ENCODE measurements at places on chromosomes 12 and 14.

DNA sequence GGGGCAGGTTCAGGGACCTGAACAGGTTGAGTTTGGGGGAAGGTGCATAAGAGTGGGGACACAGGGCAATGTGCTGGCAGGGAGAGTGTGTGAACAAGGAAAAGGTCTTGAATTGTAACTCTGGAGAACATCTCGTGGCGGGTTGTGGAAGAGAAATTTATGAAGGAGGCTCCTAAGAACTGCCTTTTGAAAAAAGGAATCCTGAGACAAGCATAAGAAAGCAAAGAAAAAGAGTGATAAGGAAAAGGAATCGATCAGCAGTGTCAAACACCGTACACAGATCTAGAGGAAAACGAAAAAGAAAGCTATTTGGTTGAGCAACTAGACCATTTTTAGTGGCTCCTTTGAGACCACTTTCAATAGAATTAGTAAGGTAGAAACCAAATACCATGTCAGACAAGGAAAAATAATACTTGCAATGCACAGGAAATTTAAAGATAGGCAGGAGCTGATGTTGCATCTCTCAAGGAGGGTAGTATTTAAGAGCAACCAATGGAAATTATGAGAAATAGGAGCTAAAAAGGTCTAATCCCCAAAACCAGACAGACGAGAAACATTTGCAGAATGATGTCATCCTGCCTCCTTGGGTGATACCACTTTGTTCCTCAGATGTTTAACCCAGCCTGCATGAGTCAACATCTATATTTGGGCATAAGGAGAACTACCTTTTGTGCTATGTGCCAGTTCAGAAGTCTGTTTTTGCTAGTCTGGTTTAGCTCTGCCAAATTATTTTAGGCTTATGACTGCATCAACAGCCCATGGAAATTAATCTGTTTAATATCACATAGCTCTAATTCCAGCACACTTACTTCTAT lies 64.5 kb upstream of the STK38L start:
- peak; percentile 28 for DNase-seq

- no peak for DNase-seq
These were observed 291.1 kb upstream of the CLEC14A start for GRCh38 chr14:38546932-38547551.

DNA sequence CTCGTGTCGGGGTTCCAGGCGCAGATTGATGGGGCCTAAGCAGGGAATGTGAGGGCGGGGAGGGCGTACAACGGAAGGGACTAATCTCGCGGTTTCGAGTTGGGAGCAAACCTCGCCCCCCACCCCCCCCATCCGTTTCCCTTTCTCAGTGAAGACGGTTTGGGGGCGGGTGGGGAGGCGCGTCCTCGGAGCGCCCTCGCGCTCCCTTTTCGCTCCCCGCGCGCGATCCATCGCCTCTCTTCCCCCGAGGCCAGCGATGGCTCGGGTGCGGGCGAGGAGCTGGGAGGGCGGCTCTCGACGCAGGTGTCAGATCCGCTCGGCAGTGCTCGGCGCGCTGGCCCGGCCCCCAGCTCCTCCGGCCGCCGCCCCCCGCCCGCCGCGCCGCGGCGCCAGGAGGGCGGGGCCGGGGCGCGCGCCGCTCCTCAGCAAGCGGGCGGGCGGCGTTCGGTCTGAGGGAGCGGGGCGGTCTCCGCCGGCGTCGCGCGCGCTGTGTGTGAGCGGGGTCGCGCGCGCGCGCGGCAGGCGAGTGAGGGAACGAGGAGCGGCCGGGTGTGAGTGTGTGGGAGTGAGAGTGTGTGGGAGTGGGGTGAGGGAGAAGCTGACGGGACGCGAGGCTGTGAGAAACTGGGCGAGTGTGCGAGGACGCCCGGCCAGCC lies at the start of gene RIMKLB:
Gene RIMKLB (plus strand): TSS at position 516 of the 656 bp plus-strand sequence. CDS start 15,876 bp downstream, outside the sequence.
- peak; percentile 80 for DNase-seq

DNA sequence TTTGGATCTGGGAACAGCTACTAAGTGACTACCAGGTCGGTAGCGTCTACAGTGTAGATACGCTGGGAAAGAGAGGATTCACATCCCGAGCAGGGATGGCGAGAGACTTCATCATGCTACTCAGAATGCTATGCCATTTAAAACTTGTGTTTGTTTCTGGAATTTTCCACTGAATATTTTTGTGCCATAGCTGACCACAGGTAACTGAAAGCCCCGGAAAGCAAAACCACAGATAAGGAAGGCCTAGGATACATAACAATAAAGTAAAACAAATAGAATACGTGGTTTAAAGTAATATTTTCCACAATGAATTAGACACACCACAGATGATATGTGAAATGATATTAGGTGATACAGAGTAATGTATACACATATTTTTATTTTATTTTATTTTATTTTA lies 7.9 kb upstream of the HCAR1 start:
- DNase-seq: no peak

- DNase-seq: peak; percentile 62
These were observed 136.1 kb upstream of the WSCD2 start for GRCh38 chr12:107992870-107993451.

DNA sequence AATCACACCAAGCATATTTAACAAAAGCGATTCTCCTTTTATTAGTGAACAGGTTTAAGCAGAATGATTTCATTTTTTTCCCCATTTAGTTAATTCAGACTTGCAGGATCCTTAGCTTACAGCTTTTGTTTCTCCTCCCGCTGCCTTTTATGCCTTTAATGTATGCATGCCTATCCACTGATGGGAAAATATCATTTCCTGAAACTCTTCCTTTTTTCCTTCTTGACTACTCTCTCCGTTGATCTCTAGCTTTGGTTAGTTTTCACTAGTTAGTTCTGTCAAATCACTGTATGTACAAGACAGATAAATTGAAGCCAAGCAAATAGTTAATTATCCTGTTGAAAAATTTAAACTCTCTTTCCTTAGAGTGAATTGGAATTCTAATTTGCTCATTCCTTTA lies 26.3 kb downstream of the NKX2-1 start:
- DNase-seq: no peak

DNA sequence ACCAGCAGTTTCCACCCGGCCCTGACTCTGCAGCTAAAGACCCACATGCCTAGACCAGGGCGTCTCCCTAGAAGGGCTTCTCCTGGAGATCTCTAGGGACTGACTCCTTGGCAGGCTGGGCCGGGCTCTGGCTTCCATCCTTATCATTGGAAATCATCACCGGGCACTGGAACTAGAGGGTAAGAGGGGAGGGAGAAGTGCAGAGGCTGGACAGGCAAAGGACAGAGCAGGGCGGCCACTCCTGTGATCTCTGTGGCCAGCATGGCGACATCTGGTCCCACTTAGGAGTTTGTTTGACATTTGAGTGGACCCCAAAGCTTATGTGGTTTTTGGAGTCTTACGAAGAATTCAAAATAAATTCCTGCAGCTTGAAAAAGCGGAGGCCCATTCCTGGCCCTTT lies 7.1 kb downstream of the LTBP2 start:
- no peak for DNase-seq

GRCh38 chr12:98453070-98453469 lies 62.3 kb upstream of the TMPO start:
- no peak for DNase-seq

DNA sequence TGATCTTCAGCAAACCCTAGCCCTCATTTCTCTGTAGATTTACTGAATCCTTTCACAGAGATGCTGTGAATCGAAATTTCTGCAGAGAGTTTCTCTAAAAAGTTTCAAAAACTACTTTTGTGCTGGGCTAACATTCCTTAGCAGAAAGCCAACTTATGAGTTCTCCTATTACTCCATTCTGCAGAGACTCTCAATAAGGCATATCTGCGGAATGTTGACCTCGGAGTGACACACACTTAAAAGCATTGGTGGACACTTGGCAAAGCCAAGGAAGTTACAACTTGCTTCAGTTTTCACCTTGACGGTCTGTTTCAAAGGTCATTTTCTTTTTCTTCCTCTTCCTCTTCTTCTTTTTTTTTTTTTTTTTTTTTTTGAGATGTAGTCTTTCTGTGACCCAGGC lies 75.8 kb downstream of the WIF1 start:
- no peak for DNase-seq

DNA sequence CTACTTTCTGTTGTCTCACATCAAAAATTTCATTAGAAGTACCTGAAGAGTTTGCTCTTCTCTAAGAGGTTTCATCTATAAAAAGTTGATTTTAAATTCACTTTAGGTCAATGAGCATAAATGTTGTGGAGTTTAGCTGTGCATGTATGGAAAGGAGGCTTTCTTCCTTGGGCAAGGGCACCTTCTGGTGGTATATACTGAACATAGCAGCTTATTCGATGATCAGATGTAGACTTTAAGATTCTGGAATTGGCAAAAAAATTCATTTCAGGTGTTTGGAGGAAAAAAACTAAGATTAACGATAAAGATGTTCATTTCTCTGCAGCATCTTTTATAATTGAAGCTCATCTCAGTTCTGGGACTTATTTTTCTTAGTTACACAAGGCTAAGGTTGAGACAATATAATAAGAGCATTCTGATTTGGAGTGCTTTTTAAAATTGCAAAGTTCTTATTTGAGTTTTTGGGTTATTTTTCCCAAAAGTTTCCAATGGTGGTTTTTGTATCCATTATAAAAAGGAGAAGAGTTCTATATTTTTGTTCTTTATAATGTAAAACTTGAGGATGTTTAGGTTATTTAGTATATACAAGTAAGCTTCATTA lies 46.8 kb downstream of the TMEM117 start:
- DNase-seq: peak; percentile 46

DNA sequence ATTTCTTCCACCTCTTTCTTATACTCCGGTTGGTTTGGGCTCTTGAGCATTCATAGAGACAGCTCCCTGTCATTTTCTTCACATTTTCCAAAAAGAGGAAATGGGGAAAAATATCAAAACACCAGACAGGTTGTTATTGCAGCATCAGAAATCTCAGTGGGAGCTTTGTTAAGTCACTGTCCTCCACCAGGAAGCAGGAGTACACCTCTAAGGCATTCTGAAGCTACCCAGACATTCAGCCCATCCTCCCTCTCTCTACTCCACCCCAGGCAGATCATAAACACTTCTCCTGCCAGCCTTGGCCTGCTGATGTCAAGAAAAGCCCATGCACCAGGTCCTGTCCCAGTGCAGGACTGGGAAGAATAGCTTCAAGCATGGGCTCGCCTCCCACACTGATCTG lies 1198.3 kb downstream of the VRK1 start:
- no peak for DNase-seq

- DNase-seq: no peak
These were observed 56.8 kb downstream of the SDR9C7 start for GRCh38 chr12:56877195-56878009.

GRCh38 chr12:47085815-47086252 lies 6.1 kb upstream of the AMIGO2 start:
- DNase-seq: no peak

- no peak for DNase-seq
These were observed 164.2 kb downstream of the CALM1 start for GRCh38 chr14:90560991-90561390.

GRCh38 chr12:1583421-1584078 lies 10.8 kb downstream of the FBXL14 start:
- peak; percentile 70 for DNase-seq

DNA sequence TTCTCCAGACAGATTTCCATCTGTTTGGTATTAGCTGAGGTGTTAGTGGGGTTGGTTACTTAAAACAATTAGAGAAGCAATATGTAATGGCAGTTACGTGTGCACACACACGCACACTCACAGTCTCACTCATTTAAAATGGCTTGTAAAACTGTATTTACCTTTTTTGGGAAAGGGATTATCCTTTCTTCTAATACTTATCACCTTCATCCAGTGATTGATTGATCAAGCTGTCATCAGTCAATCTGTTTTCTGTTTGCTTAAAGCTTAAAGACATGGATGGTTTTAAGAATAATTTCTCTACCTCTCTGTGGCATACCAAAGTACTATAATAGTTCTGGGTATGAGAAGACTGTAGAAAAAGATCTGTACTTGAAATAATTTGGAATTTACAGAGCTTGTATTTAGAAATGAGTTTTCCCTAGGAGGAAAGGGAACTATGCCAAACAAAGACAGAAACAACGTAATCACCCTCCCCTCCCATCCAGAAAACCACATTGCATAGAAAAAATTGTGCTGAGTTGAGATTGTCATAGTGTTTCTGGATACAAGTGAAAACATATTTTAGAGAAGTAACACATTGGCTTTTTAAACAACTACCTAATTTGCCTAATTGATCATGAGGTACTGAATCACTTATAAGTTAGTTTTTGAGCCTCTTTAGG lies 455.8 kb downstream of the PCNX1 start:
- no peak for DNase-seq

DNA sequence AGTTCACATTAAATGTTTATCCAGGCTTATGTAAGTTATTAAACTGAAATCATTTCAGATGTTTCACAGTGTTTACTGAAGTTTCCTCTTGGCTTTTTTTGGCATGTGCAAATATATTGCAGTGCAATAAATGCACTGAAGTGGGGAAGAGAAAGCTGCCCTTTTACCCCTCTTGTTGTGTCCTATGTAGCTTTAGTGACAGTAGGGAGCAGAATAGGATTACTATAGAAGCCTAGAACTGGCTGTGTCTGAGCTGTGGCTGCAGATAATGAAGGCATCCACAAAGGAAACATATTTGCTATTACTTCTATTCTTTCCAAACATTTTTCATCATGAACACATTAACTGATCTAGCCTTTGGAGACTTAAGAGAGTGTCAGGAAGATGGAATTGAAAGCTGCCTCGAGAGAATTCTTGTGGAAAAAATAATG lies 24.1 kb upstream of the CNTN1 start:
- DNase-seq: no peak

DNA sequence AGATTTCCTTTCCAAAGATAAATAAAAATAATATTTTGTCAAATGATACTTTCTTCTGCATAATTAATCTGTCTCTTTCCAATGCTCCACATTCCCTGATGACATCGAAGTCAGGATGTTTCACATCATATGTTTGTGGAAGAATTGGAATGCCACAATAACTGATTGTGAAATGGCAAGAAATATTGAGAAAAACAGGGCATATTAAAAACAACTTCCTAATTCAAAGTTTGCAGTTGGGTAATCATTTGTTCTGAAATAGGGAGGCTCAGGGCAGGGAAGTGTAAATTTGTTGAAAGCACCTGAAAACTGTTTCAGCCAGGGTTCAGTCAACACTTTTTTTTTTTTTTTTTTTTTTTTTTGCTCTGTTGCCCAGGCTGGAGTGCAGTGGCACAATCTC lies 50.7 kb downstream of the BCAT1 start:
- no peak for DNase-seq

GRCh38 chr12:132866251-132866828 lies 21.1 kb downstream of the CHFR start:
- DNase-seq: no peak

GRCh38 chr12:8078398-8078797 lies 3.7 kb upstream of the NECAP1 start:
- DNase-seq: no peak

Measured in HEK293T (cell line).